Amniotic stem cell (primary cell): ENCODE measurements at places on chromosomes 4 and X.
A peak's percentile ranks its signal among the peaks of the same experiment; 100 is the strongest.

DNA sequence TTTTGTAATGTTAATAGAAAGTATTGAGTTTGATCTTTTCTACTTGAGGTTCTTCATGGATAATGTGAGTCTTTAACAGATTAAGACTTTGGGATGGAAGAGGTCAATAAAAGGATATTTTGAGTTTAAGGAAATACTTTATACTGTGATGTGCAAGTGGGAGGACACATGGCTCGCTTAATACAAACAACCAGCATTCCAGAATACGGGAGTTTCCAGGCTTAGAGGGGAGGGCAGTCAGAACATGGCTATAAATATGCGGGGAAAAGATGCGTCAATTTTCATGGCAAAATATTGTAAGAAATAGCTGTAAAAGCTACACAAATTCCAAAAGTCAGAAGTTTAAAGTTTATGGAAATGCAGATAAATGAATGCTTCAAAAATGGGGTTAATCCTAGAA lies 192.3 kb downstream of the AASDH start:
- DNase-seq, result no peak

DNA sequence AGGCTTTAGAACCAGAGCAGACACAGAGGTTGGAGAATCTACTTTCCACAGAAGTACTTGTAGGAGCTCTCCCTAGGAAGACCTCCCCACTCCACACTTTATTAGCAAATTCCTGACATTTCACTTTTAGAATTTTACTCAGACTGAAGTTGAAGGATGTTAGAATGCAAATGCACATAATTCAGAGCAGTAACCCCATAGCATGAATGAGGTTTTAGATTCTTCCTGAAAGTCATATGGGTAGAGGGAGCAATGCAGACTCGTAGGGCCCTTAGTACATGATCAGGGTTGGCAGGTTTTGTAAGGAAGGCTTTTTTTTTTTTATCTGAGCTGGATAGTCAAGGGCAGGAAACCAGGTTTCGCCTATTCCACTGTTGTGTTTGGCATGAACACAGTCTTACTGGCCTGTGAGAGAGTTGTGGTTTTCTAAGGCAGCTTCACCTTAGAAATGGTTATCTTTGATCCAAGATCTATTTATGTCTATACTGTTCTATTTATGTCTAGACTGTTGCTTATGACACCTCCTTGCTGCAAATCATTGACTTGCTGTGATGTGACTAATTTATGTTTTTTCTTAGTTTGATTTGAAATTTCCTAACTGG lies 48.9 kb downstream of the SPATA18 start:
- DNase-seq, result no peak

DNA sequence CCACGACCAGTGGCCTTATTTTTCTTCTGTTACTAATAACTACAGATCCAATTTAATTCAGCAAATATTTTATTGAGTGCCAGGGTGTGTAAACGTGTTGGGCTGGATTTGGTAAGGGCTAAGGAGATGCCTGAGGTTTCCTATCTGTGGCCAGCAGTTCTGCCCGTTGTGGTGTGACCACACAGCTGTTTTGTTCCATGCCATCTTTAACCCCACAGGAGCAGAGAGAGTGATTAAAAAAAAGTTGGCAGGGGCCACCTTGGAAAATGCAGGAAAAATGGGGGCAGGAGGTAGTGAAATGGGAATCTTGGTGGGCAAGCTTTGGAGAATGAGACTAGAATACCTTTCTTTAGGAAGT lies 1.1 kb downstream of the PLAC8 start:
- no peak for DNase-seq

DNA sequence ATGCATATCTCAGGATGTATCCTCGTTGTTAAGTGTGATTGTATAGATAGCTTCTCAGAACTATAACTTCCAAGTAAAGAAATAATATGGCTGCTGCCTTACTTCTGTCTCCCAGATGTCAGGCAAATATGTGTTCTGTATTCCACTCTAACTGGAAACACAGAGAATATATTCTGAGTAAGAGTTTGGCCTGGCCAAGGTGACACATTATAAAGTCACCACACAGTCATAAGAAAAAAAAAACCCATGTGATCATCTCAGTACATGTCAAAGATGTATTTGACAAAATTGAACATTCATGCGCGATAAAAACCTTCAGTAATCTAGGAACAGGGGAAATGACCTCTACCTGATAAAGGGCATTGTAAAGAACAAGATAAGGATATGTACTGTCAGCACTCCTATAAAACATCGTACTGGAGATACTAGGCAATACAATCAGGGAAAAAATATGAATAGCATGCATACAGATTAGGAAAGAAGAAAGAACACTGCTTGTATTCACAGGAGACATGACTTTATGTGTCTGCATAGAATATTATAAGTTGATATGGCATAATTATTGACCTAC lies 207.1 kb downstream of the ZNF330 start:
- DNase-seq, result no peak

GRCh38 chrX:40496728-40497127 lies 84.0 kb upstream of the ATP6AP2 start:
- DNase-seq, result no peak

DNA sequence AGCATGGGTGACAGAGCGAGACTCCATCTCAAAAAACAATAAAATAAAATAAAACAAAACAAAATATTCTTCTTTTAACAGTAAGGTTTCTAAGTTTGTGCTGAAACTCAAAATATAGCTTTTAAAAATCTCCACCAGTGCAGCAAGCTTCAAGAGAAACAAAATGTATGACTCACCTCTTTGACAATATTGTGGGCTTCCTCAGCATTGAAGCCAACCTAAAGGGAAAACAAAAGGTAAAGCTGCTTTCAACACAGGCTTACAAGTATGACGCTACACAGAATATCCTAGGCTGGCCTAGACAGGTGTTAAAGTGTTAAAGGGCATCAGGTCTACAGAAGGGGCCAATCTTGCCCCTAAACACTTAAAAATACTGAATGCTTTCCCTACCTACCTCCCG lies 1.2 kb downstream of the DYNLT3 start:
- DNase-seq, result no peak

DNA sequence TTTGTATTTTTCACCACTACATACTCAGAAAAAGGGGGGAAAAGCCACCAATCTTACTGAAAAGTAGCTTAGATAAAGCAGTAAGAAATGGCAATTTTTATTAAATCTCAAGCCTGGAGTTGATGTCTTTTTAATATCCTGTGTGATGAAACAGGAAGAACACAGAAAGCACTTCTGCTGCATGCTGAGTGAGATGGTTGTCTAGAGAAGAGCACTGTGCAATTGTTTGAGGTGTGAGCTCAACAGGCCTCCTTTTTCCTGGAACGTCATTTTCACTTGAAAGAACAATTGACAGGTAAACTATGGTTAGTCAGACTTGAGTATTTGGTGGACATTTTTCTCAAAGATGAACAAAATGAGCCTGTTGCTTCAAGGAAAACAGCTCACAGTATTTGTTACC lies 73.9 kb downstream of the RTL5 start:
- no peak for DNase-seq

DNA sequence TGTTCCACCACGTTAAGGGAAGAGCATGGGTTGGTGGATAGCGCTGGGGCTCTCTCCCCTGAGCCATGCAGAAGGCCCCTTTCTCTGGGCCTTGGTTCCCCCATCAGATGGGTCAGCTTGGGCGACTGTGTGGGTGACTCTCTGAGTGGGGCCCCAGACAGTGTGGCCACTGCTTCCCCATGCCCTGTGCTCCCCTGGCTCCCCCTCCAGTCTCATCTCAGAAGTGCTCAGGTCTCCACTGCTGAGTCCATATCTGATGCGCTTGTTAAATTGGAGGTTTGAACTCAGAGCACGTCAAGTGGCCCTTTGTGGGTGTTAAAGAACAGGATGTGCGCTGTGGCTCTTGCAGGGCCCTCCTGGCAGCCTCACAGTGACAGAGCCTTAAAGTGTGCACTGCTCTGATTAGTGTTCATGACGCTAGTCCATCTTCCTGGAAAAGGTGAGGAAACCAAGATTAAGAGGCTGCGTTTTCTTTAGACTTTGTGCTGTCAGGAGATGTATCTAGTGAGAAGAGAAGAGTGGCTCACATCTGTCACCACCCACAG lies 59.8 kb downstream of the NELFA start:
- no peak for DNase-seq

GRCh38 chrX:113269203-113269602 lies 428.6 kb upstream of the AMOT start:
- no peak for DNase-seq

- DNase-seq, result no peak
Measured at GRCh38 chrX:117839544-117839943, 277.1 kb downstream of the KLHL13 start.

DNA sequence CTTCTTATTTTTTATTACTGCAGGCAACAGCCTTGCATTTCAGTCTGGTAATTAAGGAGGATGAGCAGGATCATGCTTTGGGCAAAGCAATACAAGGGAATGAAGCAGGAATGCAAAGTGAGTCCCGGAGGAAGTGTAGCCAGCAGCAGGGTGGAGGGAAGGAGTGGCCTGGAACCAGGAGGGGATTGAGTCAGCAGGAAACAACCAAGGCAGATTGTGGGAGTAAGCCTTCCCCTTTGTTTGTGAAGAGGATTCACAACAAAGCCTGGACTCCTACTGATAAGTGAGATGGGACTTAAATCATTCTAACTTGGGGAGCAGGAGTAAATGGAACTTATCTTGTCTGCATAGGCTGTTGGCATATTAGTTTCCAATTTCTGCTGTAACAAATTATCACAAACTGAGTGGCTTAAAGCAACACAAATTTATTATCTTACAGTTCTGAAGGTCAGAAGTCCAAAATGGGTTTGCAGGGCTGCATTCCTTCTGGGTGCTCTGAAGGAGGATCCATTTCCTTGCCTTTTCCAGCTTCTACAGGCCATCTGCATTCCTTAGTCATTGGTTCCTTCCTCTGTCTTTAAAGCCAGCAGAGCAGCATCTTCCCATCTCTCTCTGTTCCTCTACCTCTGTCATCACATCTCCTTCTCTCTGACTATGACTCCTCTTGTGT lies 93.2 kb upstream of the AP1S2 start:
- DNase-seq, result no peak

GRCh38 chrX:39724544-39724943 lies 373.2 kb downstream of the BCOR start:
- no peak for DNase-seq

DNA sequence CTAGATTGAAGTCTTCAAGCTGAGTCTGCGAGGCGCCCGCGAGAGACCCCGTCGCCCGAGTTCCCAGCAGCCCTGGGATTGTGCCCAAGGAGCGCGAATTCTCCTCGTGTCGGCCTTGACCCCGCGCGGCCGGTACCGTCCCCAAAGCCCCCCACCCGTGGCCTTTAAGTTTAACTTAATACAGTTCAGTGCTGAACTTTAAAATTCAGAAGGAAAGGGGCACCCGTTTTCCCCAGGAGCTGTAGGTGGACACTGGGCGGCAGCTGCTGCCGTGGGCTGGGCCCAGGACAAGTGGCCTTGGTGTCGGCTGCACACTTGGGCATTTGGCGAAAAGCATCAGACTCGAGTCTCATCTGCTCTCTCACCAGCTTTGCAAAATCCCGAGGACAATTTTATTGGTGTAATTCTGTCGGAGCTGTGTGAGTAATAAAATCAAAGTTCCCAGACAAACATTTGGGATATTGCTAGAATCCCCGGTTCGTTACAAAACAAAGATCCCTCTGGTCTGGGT lies 634 bp downstream of the CWH43 start:
- no peak for DNase-seq

GRCh38 chr4:122772311-122772710 lies 39.8 kb downstream of the BBS12 start:
- DNase-seq, result no peak

DNA sequence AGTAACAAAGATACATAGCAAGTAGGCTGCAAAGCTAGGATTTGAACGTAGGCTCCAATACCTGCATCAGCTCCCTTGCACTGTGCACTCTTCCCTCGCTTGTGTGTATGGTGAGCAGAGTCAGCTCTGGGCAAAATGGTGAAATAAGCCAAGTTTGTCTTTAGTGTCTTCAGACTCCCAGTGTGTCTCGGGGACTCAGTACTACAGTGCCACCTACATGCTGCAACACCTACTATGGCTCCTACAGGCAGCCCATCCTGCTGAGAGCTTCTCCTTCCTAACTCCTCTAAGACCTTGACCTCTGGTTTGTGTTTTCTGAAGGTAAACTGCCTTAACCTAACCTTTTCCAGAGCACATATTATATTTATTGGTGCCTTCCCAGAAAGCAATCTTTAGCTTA lies 42.5 kb downstream of the RTL9 start:
- no peak for DNase-seq

DNA sequence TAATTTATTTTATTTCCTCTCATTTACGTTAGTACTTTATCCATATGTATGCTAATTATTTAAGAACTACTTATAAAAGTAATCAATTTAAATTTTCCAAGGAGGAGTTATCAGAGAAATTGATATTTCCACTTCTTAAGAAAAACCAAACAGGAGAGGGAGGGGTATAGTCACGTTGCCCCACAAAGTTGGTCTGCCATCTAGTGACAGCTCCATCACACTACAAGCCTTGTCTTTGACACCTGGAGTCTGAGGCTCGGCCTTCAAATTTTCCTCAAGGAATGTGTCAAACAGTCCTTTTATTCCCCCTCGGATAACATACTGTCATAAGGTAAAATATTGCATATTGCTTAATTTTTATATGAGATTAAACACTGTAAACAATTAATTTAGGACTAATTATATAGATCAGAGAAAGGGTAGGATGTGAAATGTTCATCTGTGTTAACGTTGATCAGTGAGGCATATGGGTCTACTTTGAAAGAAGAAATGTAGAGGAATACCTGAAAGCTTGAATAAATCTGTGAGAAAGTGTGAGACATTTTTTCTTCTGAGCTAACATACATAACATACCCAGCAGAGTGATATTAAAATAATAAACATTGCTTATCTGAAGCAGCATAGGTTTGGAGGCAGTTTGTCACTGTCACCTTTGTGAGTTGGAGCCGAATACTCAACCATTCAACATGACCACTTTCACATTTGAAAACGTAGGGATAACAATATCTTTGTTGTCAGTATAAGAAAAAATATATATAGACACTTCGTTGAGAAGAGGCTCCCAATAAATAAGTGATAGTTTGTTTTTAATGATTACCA lies 114.4 kb downstream of the GLRA3 start:
- peak; percentile 24 for DNase-seq

GRCh38 chr4:61200916-61201526 lies 895 bp downstream of the ADGRL3 start:
- DNase-seq, result no peak

DNA sequence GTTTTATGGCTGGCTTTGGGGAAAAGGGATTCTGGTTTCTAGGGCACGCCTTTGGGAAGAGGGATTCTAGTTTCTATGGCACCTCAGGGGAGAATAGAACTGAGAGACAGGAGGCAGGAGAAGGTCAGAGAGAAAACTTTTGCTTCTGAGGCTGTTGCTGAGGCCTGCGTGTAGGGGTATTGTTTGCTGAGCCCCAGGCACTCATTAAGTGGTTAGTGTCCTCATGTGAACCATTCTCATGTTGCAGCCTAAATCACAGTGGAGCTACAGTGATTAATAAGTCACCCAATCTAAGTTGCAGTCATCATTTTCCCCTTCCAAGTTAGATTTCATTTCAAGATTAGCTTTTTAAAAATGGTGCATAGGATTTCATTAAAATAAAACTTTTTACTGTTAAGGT lies 29.0 kb downstream of the VCX3A start:
- DNase-seq, result no peak

DNA sequence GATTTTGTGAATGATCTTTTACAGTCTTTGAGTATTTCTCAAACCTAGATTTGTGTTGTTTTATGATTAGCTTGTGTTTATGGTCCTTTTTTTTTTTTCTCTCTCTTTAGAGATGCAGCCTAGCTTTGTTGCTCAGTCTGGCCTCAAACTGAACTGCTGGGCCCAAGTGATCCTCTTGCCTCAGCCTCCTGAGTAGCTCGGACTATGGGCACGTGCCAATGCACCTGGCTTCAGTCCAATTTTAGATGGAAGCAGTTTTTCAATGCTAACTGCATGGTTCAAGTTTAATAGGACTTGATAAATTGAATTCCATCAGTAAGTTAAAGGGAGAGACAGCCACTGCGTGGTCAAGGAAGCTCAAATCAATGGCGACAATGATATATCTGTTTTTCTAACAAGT lies 3.8 kb upstream of the FGG start:
- no peak for DNase-seq
